Panc1 (cell line): ENCODE measurements at places on chromosomes 3 and 15.
A peak's percentile ranks its signal among the peaks of the same experiment; 100 is the strongest.

GRCh38 chr3:30112902-30113484 lies 493.4 kb upstream of the TGFBR2 start:
- peak overlapping the region; percentile 29; the same call in 1 of the 2 replicates for H3K27ac ChIP-seq
- H3K36me3 ChIP-seq: no peaks in the 10 kb centered on the region
- no peak overlapping the region for H3K4me3 ChIP-seq
- no peaks in the 10 kb centered on the region for H3K27me3 ChIP-seq

GRCh38 chr3:77786216-77786615 lies 746.3 kb downstream of the ROBO2 start:
- no peaks in the 10 kb centered on the region for H3K27me3 ChIP-seq
- no peak overlapping the region for H3K27ac ChIP-seq
- no peaks in the 10 kb centered on the region for H3K36me3 ChIP-seq
- H3K4me3 ChIP-seq: no peak overlapping the region
- no peak for DNase-seq

DNA sequence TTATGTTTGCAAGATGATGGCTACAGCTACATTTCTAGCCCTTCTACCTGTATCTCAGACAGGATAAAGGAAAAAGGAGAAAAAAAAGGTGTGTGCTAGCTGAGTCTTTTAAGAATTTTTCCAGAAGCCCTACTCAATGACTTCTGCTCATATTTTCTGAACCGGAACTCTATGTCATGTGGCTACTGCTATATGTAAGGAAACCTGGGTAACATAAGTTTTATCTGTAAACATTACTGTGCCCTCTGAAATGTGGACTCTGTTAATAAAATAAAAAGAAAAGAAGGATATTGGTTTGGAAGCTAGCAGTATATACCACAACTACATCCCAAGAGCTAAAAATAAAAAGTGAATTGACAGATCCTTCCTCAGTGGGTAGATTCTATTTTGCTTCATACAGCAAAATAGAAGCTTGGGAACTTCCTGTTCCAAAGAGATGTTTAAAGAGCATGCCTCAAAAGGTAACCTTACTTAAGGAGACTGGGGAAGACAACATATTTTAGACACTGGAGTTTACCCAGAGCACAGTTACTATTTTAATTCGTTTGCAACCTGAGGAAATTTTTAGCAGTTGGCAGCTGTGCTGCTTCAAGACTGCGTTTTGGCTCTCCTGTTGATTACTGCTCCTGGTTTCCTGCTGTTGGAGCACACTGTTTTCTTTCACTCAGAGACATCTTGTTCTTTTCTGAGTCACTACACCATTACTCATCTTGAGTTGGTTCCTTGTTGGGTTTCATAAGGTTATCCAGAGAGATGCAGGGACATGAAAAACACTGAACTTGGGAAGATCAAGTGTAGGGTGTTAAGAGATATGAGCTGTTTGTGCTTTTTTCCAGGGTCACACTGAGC lies 280.7 kb downstream of the NFKBIZ start:
- H3K4me1 ChIP-seq: no peaks in the 10 kb centered on the region
- DNase-seq: peak; percentile 35
- H3K36me3 ChIP-seq: no peaks in the 10 kb centered on the region
- no peak overlapping the region for H3K4me3 ChIP-seq
- no peak overlapping the region for H3K27ac ChIP-seq
- H3K27me3 ChIP-seq: no peaks in the 10 kb centered on the region

DNA sequence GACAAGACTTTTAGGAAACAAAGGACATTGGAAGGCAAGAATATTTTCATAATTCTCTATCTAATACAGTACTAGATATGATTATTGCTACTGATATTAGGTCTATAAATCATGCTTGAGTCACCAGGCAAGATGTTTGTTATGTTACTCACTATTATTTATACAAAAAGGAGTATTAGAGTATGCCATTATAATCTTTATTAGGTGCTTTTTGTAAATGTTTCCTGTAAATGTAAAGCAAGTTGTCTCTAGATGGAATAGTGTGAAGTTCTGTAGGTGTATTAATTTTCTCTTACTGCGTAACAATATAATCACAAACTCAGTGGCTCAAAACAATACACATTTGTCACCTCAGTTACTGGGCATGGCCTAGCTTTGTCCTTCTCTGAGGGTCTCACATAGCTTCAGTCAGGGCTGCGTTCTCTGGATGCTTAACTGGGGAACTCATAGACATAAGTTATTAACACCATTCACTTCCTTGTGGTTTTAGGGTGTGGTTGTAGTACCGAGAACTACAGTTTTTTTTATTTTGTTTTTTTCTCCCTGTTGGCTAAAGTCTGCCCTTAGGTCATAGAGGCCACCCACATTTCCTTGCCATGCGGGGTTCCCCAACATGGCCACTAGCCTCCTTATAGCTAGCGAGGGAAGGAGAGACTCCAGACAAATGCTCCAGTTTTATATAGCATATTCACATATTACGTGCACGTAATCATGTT lies 20.3 kb upstream of the MAP3K13 start:
- peaks cover 14% of the 10 kb centered on the region for H3K4me1 ChIP-seq
- peak overlapping the region; percentile 29; the same call in 1 of the 2 replicates for H3K27ac ChIP-seq
- DNase-seq: no peak
- H3K27me3 ChIP-seq: no peaks in the 10 kb centered on the region
- H3K36me3 ChIP-seq: no peaks in the 10 kb centered on the region

- H3K36me3 ChIP-seq: no peaks in the 10 kb centered on the region
- no peak overlapping the region for H3K4me3 ChIP-seq
- H3K27me3 ChIP-seq: no peaks in the 10 kb centered on the region
- no peak for DNase-seq
- H3K27ac ChIP-seq: no peak overlapping the region
- H3K4me1 ChIP-seq: no peaks in the 10 kb centered on the region
These were observed 737.9 kb upstream of the BCHE start for GRCh38 chr3:166575161-166575560.

DNA sequence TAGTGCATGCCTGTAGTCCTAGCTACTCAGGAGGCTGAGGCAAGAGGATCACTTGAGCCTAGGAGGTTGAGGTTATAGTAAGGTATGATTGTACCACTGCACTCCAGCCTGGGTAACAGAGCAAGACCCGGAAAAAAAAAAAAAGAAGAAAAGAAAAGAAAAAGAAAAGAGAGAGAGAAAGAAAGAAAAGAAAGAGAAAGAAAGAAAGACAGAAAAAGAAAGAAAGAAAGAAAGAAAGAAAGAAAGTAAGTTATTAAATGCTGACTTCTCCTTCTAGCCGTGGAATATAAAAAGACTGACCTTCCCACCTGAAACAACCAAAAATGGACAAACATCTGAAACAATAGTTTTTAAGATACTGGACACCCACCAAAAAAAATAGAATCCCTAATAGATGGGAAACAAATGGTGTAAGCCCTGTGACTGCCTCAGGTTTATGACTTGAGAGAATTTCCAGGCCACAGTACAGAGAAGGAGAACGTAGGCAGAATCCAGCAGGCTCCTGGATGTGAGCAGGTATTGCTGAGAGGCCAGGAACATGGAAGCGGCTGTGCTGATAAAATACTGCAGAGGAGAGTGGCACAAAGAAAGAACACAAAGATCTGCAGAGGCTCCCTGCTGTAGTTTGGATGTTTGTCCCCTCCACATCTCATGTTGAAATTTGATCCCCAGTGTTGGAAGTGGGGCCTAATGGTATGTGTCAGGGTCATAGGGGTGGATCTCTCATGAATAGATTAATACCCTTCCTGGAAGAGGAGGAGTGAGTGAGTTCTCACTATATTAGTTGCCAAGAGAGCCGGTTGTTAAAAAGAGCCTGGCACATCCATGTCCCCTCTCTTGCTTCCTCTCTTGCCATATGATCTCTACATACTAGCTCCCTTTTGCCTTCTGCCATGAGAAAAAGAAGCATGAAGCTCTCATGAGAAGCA lies 41.8 kb upstream of the PRSS50 start:
- no peaks in the 10 kb centered on the region for H3K36me3 ChIP-seq
- H3K27ac ChIP-seq: no peak overlapping the region
- H3K27me3 ChIP-seq: no peaks in the 10 kb centered on the region
- H3K4me3 ChIP-seq: no peak overlapping the region
- DNase-seq: no peak
- H3K4me1 ChIP-seq: no peaks in the 10 kb centered on the region

DNA sequence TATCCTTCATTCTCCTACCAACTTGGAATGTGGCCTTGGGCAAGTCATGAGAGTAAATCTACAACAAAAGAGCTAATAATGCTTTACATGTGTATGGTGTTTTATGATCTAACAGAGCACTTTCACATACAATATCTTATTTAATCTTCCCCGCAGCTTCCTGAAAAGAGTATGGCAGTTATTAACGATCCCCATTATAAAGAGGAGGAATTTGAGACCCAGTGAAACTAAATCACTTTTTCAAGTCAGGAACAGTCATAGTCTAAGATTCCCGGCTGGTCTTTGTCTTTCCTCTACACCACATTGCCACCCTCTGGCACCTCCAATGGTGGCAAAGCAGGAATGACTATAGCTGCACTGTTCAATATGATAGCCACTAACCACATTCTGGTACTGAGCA lies 69.7 kb upstream of the CMSS1 start:
- no peak for DNase-seq
- no peaks in the 10 kb centered on the region for H3K36me3 ChIP-seq
- no peaks in the 10 kb centered on the region for H3K4me1 ChIP-seq
- peaks cover 4% of the 10 kb centered on the region; the same call in 1 of the 2 replicates for H3K27me3 ChIP-seq
- no peak overlapping the region for H3K27ac ChIP-seq

GRCh38 chr3:142657033-142657432 lies 60.8 kb downstream of the PLS1 start:
- H3K36me3 ChIP-seq: no peaks in the 10 kb centered on the region
- DNase-seq: no peak
- H3K27me3 ChIP-seq: no peaks in the 10 kb centered on the region
- H3K4me3 ChIP-seq: no peak overlapping the region
- peaks cover 6% of the 10 kb centered on the region; the same call in 1 of the 2 replicates for H3K4me1 ChIP-seq

DNA sequence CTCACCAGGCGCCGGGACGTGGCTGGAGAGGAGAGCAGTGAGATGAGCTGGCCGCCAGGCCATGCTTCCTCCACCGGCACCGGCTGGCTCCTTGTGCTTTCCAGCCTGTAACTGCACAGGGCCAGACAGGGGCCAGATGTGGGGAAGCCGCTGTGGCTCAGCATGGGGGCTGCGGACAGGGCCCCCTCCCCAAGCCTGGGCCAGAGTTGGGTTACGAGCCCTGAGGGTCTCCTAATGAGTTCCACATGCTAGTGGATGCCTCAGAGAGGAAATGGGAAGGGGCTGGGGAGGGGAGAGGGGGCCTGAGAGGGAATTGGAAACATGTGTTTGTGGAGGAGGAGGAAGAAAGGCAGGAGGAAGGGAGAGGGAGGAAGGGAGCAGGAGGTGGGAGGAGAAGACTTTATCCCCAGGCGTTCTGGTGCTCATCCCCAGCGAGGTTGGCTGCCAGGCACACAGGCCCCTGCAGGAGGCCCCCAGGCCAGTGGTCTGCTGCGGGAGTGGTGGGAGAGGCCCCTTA lies 11.7 kb upstream of the DUSP7 start:
- H3K4me3 ChIP-seq: no peak overlapping the region
- no peak overlapping the region for H3K27ac ChIP-seq
- H3K27me3 ChIP-seq: no peaks in the 10 kb centered on the region

DNA sequence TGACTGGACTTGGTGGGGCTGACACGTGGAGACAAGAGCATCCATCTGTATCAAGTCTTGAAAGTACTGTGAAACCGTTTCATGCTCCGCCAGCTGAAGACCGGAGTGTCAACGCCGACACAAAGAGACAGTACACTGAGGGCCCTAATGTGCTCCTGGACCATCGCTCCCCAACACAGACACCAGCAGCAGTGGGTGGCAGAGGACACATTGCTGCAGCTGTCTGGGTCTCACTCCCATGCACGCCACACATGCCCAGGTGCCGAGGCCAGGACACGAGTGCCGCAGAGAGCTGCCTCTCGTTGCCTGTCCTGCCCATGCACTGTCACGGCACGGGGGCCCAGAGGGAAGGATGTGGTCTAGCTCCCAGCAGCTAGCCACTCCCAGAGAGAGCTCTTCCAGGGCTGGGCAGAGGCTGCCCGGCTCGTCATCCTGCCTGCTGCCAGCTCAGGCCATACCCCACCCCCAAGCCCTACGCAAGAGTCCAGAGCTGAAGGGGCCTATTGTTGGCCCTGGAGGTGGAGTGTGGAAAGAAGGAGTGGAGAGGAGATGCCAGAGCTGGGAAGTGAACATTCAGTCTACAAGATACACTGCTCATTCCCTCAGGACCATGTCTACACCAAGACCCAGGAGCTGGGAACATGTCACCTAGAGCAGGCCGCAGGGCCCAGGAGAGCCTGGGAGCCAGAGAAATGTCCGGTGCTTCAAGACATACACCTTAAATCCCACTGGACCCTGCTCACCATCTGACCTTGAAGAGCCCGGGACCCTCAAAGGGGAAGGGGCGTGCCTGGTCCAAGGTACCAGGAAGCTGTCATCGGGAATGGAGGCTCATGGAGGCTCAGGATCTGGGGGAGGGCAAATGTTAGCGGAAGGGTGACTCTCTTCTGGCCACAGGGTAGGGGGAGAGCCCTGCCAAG lies 7.7 kb downstream of the TNK2 start:
- H3K27me3 ChIP-seq: no peaks in the 10 kb centered on the region
- no peak overlapping the region for H3K4me3 ChIP-seq
- H3K27ac ChIP-seq: 0 out of 2 replicates have a peak overlapping the region, but pooled peaks have one; percentile 21
- peaks cover 54% of the 10 kb centered on the region for H3K4me1 ChIP-seq
- DNase-seq: no peak

GRCh38 chr3:149417174-149417573 lies 39.7 kb upstream of the TM4SF1 start:
- no peaks in the 10 kb centered on the region for H3K36me3 ChIP-seq
- H3K4me3 ChIP-seq: no peak overlapping the region
- DNase-seq: no peak
- peaks cover 8% of the 10 kb centered on the region; the same call in 1 of the 2 replicates for H3K4me1 ChIP-seq
- H3K27ac ChIP-seq: no peak overlapping the region; the same call in 1 of the 2 replicates

DNA sequence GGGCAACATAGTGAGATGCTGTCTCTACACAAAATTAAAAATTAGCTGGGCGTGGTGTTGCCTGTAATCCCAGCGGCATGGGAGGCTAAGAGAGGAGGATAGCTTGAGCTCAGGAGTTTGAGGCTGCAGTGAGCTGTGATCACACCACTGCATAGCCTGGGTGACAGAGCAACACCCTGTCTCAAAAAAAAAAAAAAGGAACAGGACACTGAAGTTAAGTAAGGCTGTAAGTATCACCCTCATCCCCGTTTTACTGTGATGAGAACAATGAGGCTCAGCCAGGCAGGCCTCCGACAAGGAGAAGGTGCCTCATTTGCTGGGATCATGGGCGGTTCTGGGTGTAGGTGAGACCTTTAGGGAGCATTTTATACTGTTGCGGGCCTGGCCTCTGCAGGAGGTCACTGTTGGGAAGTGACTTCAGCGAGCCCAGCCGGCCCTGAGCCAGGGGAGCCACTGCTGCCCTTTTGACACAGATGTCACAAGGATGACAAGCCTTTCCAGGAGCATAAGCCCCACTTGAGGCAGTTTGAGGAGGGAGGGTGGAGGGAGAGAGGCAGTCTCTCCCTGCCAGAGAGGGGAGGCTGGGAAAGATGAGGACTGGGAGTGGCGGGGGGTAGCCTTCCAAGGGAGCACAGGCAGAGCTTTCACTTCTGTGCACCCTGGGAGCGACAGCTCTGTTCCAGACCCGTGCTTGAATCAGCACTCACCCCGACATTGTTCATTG lies 30.8 kb downstream of the IRAK2 start:
- no peak overlapping the region for H3K4me3 ChIP-seq
- H3K4me1 ChIP-seq: peaks cover 78% of the 10 kb centered on the region
- DNase-seq: no peak
- no peaks in the 10 kb centered on the region for H3K27me3 ChIP-seq

- H3K4me1 ChIP-seq: no peaks in the 10 kb centered on the region
- H3K27ac ChIP-seq: no peak overlapping the region
- H3K4me3 ChIP-seq: no peak overlapping the region
- no peaks in the 10 kb centered on the region for H3K36me3 ChIP-seq
- no peak for DNase-seq
These were observed 44.0 kb downstream of the TM2D3 start for GRCh38 chr15:101608201-101608600.
